ENCODE measurements at places on chromosomes 12 and 14.
A peak's percentile ranks its signal among the peaks of the same experiment; 100 is the strongest.

- no peak for DNase-seq
Observed at GRCh38 chr12:47841910-47842309, 22.2 kb upstream of the HDAC7 start.

GRCh38 chr12:125533434-125534029 is 468.3 kb downstream of the AACS start:
- DNase-seq = no peak

- peak; percentile 8 for DNase-seq
Observed at GRCh38 chr14:22653012-22653621, 9.0 kb upstream of the OR6J1 start.

- no peak for DNase-seq
Observed at GRCh38 chr12:93802698-93803423, 125.7 kb downstream of the CRADD start.

DNA sequence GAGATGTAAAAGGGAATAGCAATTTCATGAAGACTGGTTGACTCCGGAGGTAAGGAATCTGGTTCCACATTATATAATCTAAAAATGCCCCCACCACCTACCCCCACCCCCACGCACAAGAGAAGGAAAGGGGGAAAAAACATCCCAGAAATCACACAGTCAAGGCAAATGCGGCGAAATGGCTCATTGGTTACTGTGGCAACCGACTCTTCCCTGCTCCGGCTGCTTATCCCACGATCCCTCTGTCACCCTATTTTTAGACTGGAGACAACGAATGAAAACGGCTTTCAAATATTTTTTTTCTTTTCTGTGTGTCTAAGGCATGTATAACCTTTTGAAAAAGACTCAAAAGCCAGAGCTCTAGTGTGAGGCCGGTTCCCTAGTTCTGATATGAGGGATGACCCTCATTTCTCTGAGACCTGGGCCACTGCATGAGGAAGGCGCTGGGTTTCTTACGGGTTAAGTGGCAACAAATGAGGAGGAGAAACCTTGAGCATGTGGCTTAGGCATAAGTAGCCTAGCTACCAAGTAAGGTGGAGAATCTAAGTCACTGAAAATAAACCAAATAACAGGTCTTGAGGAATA is 148.3 kb upstream of the GRIN2B start:
- no peak for DNase-seq

DNA sequence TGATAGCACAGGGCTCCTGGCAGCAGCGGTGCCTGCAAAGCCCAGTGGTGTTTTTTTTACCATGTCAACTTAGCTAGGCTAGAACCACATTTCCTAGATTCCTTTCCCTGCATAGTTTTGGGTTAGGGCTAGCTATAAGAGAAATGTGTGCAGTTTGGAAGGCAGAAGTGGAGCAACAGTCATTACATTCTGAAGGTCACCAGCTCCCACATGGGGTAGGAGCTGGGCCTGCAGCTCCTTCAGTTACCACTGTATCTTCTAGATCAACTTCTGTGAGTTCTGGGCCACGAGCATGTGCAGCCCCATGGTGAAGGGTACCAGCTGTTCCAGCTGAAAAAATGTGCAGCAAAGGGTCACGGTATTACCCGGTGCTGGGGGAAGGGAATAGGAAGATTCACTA is 2.3 kb upstream of the SLC25A3 start:
- no peak for DNase-seq

- no peak for DNase-seq
Observed at GRCh38 chr14:73953731-73954130, 3.6 kb downstream of the COQ6 start.

DNA sequence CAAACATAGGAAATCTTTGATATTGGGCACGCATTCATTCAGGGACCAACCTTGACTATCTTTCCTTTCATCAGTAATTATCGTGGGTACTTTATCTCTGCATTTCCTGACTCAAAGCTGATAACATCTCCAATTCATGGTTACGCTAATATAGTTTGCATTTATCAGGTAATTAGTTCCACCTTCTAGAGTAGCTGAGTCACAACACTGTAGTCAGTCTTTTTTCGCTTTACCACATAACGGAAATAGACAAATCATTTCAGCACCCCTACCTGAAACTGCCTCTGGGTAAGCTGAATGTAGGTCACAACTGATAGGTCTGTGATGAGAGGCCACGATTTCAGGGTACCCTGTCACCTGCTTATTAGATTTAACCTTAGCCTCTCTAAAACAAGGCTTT is 36.7 kb upstream of the IL22 start:
- DNase-seq = no peak

DNA sequence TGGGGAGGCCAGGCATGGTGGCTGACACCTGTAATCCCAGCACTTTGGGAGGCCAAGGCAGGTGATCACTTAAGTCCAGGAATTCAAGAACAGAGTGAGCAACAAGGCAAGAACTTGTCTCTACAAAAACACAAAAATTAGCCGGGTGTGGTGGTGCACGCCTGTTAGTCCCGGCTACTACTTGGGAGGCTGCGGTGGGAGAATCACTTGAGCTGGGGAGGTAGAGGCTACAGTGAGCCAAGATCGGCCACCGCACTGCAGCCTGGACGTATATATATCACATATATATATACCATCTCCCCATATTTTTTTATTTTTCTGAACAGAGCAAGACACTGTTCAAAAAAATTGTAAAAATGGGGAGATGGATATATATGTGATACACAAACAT is 19.5 kb downstream of the CKAP4 start:
- no peak for DNase-seq

GRCh38 chr14:56715938-56716337 is 94.3 kb downstream of the OTX2 start:
- DNase-seq = no peak

DNA sequence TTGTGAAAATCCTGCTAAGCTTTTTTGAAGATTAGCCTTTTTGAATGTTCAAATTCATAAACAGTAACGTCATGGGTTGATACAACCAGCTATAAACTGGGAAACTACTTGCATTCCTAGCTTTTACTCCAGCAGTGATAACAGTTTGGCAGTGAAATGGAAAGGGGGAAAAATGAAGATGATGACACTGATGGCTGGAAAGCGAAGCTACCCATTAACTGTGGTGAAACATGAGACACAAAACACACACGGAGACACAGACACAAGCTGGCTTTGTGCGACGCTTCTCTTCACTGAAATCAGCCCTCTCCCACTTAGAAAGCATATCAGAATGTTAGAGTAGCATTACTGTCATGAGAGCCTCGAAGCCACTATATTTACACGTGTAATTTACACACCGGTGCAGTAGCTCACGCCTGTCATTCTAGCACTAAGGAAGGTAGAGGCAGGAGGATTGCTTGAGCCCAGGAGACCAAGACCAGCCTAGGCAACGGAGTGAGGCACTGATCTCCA is 15.7 kb downstream of the VPS37B start:
- no peak for DNase-seq

GRCh38 chr12:93670104-93670503 is 7.1 kb upstream of the CRADD start:
- DNase-seq = no peak

DNA sequence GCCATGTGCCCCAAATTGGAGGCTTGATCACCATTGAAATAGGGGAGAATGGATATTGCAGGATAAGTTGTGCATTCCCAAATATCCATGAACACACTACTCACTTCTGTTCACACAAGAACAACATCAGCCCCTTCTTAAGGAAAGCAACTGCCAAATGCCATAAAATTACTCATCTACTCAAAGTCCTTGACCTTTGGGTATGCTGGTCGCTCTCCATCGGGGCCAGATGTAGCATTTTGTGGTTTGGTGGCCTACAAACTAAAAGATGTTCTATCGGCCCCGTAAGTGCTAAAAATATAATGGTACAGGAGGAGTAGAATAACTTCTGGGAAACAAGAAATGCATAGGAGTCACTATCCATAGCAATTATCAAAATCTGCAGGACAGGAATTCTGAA is 362.6 kb downstream of the AEBP2 start:
- DNase-seq = no peak

DNA sequence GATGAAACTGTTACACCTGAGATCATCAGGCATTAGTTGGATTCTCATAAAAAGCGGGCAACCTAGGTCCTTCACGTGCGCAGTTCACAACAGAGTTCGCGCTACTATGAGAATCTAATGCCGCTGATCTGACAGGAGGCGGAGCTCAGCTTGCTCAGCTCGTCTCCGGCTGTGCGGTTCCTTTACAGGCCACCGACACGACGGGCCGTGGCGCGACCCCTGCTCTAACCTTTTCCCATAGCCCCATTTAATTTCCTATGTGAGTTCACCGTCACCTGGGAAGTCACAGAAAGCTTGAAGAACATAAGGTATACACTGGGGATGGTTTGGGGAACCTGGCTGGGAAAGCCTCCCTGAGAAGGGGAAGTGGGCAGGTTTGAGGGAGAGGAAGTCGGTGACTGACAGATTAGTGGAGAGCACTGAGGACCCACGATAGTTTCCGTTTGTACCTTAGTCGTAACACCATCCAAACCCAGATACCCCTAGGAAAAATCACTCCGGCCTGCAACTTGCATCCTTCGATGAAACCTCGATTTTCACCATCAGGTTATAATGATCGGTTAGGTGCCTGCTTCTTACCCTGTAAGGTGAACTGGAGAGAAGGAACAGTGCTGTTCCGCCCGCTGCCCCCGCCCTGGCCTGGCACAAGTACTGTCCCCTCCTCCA is 2.8 kb upstream of the AAAS start:
- peak; percentile 31 for DNase-seq

DNA sequence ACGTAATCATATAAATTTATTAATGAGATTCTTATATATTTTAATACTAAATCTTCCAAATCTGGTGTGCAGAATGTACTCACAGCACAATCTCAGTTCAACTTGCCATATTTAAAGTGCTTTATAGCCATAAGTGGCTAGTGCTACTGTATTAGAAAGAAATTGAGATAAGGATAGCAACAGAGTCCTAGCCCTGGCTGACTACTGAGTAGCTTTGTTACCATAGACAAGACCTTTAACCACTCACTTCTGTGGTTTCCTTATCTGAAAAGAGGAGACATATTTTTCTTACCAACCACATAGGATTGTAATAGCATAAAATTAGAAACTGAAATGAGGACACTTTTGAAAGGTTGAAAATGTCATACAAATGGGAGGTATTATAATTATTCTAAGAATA is 2.0 kb upstream of the CHURC1 start:
- DNase-seq = no peak

- no peak for DNase-seq
Observed at GRCh38 chr14:41476526-41476925, 130.2 kb upstream of the LRFN5 start.

DNA sequence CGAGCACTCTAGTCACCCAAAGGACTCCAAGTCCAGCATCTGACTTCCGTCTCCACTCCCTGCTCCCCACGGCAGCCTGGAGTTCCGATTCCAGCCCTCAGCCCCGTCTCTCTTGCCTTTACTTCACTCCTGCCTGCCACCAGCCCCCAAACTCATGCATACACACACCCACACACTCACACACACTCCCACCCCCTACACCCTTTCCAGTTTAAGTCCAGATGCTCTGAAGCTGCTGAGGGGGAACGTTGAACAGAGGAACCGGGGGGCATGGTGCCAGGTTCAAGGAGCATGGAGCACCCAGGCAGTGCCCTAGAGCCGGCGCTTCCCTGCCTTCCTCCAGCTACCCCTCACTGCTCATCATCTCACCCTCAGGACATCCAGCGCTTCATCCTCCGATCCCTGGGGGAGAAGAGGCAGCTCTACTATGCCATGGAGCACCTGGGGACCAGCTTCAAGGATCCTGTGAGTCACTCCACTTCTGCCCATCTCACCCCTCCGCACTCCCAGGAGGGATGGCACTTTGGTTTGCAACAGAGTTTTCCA is 3.3 kb downstream of the P3H3 start:
- DNase-seq = no peak

GRCh38 chr12:104863296-104863948 is 94.7 kb downstream of the SLC41A2 start:
- no peak for DNase-seq

- no peak for DNase-seq
Observed at GRCh38 chr14:33588771-33589170, 362.1 kb downstream of the EGLN3 start.
